Mesangial cell (primary cell): ENCODE measurements at places on chromosomes 11 and 22. TPM values are rescaled to one million over a fixed set of nuclear protein-coding genes. Genes with fewer than 3 reads are reported as not detected.

Gene TBX10
- total RNA-seq: not detected in 2 replicates

Gene PDGFB
- total RNA-seq: 38.3 and 48.2 TPM in 2 replicates

Gene ATG13
- 55.4 and 83.0 TPM in 2 replicates for total RNA-seq

Gene GNG3
- not detected in 2 replicates for total RNA-seq

Gene APOL3
- total RNA-seq: 1.4 and 3.4 TPM in 2 replicates

Gene TMA7B
- total RNA-seq: not detected in 2 replicates

Gene CD59
- total RNA-seq: 221 and 454 TPM in 2 replicates

Gene DGCR6
- total RNA-seq: 0.33 and 1.1 TPM in 2 replicates

Gene ZNF280B
- total RNA-seq: 1.8 and 2.0 TPM in 2 replicates
